Esophagus muscularis mucosa (tissue), 4 donors: ENCODE measurements at places on chromosomes 12 and 14. TPM values are rescaled to one million over a fixed set of nuclear protein-coding genes. Genes with fewer than 3 reads are reported as not detected.

Gene MYH6
- 0.06 TPM for total RNA-seq

Gene CCDC184
- total RNA-seq, result 0.66 TPM

Gene DLK1
- not detected for total RNA-seq

GRCh38 chr14:24081739-24082211, 10.4 kb downstream of the CPNE6 start:
- no peak for DNase-seq

GRCh38 chr14:39102265-39102968, 618 bp downstream of the SEC23A start:
- DNase-seq, result no peak

- DNase-seq, result no peak
Measured at GRCh38 chr12:40336573-40337199, 111.9 kb downstream of the LRRK2 start.

DNA sequence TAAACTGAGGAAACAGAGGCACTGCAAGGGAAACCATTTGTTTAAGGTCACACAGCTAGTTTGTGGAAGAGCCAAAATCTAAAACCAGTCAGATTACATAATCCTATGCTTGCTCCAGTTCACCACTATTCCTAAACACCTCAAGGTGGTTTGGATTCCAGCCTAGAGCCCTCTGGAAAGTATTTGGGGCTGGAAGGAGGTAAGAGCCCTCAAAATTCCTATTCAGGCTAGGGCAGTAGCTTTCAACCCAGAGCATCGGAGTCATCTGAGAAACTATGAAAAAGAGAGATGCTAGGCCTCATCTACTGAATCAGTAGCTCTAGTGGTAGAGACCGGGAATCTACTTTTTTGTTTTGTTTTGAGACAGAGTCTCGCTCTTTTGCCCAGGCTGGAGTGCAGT, 16.0 kb upstream of the SPPL3 start:
- no peak for DNase-seq
